Psoas muscle (tissue), 8 donors: ENCODE measurements at places on chromosomes 6 and 20. TPM values are rescaled to one million over a fixed set of nuclear protein-coding genes. Genes with fewer than 3 reads are reported as not detected.

DNA sequence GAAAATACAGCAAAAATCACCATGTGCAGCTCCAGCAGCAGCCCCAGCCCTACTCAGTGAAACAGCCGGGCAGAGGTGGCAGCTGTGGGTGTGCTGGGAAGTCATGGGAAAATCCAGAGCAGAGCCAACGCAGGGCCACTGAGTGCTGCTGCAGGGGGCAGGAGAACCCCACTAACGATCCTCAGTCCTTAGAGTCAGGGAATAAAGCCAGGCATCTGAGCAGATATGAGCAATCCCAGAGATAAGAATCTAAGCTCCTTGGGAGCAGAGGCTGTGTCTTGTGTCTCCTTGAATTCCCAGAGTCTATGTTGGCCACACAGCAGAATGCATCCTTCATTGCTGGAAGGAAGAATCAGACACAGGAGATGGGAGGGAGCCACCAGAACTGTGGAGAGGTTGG, 493.1 kb upstream of the MAP3K7 start:
- no peak for DNase-seq

DNA sequence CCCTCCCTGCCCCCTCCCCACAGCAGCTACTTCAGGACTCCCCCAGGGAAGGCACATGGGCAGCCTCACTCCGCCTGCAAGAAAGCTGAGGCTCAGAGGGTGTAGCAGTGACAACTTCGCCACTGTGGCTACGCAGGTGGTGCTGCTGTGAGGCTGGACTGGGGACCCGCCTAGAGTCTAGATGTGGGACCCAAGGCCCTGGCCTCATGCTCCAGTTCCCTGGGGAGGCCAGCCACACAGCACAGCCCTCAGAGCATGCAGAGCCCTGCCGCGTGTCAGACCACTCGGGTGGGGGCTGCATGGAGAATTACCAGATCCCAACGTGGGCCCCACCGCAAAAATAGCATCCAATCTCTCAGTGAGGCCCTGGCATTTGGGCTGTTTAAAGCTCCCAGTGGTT, 30.8 kb upstream of the VSTM2L start:
- no peak for DNase-seq

DNA sequence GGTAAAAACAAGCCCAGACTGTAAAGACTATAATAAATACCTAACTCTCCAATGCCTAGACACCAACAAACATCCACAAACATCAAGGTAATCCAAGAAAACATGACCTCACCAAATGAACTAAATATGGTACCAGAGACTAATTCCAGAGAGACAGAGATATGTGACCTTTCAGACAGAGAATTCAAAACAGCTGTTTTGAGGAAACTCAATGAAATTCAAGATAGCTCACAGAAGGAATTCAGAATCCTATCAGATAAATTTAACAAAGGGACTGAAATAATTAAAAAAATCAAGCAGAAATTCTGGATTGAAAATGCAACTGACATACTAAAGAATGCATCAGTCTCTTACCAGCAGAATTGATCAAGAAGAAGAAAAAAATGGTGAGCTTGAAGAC, 26.6 kb downstream of the NCOA6 start:
- DNase-seq: no peak

DNA sequence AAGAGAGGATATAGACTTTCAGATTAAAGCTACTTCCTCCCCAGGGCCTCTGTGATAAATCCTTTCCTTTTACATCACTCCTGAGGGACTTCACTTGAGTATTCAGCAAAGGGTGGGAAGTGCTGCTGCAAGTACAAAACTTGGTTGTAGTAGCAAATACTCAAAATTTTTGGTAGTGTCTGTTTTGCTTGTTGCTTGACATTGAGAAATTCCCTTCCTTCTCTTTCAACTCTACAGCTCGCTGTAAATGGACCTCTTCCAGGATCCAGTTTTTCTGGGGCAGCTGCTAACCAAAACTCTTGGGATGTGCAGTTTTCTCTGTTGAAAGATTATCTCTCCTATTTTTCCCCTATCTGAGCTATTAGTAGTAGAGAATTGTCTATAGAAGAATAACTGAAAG, 472.0 kb downstream of the CD109 start:
- DNase-seq: no peak

GRCh38 chr6:18485660-18486435, 98.7 kb downstream of the RNF144B start:
- DNase-seq: no peak

DNA sequence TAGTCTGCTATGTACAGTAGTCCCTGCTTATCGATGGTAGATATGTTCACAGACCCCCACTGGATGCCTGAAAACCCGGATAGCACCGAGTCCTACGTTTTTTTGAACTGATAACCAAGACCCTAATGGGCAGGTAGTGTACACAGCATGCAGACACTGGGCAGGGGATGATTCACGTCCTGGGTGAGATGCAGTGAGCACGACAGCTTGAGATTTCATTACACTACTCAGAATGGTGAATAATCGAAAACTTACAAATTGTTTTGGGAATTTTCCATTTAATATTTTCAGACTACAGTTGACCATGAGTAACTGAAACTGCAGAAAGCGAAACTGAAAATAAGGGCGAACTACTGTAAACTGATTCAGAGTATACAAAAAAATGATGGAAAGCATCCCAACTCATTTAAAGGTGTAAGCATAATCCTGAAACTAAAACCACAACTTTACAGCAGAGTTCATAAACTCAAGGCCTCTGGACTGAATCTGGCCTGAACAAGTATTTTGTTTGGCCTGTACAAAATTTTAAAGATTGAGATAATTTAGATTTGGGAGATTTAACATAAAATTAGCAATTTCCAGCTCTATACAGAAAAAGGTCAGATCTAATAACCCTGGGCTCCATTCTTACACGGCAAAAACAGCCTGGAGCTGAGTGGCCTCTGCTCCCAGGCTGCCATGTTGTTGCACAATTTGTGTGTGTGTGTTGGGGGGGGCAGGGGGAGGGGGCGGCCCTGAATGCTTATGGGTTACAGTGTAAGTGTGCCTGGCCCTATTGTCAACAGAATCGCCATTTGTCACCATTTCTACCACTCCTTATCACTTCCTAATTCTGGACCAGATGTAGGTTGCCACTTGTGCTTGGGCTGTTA, 34.9 kb downstream of the RNF24 start:
- peak; percentile 19 for DNase-seq

GRCh38 chr6:26071135-26071534, 16.1 kb upstream of the HFE start:
- no peak for DNase-seq

DNA sequence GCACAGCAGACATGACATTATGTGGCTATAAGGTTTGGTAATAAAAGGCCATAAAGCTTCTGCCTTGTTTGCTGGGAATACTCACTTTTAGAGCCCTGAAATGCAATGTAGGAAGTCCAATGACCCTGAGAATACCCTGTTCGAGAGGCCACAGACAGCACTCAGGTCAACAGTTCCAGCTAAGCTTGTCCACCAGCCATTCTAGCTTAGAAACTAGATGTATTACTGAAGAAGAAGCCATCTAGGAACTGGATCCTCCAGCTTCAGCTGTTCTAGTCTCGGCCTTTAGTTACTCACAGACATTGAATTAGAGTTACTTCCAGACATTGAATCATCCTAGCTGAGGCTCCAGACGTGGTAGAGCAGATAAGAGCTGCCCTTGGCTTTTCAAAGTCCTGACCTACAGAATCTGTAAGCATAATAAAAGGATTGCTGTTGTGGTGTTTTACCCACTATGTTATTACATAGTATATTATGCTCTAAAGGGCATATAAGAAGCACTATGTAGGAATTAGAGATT, 84.9 kb downstream of the MMS22L start:
- no peak for DNase-seq

GRCh38 chr20:51184289-51184688, 161.4 kb upstream of the KCNG1 start:
- DNase-seq: no peak

DNA sequence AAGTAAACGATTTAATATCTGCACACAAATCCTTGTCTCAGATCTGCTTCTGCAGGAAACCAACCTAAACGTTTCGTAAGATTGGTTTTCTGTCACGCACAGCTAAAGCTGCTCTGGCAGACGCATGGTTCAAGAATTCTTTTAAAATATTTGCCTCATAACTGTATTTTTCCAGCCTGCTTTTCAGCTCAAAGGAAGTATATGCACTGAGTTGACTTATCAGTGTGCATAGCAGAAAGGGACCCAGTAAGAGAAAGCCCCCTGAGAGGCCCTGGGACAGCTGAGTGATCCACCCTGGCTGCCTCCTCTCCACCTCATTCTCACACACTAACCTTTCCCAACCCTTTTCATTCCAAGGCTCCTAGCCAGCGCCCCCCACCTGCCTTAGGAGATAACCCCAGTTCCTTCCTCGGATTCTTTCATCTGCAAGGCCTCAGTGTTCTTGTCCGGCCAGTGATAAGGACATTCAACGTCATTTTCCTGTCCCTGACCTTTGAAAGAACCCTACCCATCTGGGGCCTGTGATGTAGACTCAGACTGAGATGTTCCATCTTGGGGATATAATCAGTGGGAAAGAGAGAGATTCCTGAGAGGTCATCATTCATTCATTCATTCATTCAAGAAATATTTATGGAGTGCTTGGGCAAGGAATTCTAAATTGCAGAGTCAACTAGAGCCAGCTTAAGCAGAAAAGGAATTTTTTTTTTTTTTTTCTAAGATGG, 22.4 kb upstream of the SLC9A8 start:
- peak; percentile 57 for DNase-seq

DNA sequence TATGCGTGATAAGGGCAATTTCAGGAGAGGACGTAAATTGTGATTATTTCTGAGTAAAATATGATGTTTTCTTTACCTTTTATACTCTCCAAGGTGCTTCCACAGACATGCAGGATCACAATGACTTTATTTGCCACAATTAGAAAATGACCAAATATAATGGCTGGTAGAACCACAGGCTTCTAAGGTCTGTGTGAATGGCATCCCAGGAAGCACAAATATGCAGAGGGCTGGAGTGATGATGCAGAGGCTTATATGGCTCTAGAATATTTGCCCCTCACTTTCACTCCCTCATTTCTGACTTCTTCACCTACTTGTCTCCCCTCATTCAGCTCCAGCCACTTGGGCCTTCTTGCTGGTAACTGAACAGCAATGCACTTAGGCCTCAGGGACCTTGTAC, 502.1 kb upstream of the MAP3K7 start:
- DNase-seq: no peak

C6orf15 gene
- not detected for total RNA-seq

DNA sequence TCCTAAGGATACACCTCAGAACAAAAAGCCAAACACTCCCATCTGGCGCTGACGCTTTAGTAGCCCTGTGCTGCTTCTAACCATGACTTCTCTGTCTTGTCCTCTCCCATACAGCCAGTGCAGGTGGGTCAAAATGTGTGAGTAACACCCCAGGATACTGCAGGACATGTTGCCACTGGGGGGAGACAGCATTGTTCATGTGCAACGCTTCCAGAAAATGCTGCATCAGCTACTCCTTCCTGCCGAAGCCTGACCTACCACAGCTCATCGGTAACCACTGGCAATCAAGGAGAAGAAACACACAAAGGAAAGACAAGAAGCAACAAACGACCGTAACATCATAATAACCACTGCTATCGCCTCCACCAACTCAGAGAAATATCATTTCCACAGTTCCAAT, 1.4 kb downstream of the DEFB132 start:
- DNase-seq: no peak

PRKN gene
- total RNA-seq: 17.5 TPM

- no peak for DNase-seq
These were observed 307.7 kb upstream of the DEFB115 start for GRCh38 chr20:30949761-30950160.

DNA sequence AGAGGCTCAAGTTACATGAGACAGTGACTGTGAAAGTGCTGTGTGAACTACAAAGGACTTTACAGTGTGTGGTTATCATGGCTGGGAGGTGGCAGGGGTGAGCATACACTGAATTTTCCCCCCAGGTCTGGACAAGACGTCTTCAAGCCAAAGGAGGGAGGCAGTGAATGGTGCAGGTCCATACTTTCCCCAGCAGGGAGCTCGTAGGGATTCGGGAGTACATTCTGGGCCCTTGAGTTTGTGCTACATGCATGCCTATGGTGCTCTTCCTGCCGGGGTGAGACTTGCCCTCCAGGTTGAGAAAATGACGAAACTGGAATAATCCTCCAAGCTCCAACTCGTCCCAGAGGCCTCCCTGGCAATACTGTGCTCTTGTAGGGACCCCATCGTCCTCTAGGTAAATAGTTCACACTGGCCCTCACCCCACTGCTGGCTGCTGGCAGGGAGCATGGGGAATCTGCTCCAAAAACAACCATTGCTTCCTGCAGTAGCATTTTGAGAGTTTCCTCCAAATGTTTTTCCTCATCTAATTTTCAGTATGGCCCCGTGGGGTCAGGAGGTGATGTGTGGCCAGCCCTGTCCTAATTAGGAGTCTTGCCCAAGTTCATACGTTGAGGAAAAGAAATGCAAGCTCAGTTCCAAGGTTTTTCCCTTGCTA, 57.6 kb downstream of the ZNF831 start:
- DNase-seq: no peak

GSTA2 gene
- total RNA-seq: not detected

TREM1 gene
- 0.73 TPM for total RNA-seq

DNA sequence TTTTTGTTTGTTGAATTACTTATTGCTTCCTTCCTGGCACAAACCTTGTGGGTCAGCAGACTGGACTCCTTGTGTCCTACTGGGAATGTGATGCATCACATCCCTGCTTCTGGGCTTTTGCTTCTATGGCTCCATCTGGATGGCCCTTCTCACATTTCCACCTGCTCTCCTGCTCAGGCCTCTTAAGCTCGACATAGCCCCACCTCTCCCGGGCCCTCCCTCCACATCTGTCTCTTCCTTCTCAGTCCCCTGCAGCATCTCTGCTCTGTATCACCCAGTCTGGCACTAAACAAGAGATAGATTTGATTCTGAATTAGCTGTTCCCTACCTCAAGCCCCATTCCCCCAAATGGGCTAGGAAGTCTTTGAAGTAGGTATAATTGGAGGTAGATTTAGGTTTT, 356.8 kb downstream of the DHX35 start:
- no peak for DNase-seq

DNA sequence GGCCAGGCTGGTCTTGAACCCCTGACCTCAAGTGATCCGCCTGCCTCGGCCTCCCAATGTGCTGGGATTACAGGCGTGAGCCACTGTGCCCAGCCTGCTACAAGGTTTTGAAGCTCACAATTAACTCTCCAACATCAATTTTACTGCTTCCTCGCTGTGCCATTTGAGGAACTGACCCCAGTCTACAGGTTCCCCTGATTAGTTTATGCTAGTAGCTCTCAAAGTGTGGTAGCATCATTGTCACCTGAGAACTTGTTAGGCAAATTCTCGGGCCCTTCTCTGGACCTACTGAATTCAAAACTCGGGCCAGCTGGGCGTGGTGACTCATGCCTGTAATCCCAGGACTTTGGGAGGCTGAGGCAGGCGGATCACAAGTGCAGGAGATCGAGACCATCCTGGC, 49.4 kb downstream of the MCUR1 start:
- no peak for DNase-seq
